ENCODE measurements at places on chromosomes 1 and 21.

DNA sequence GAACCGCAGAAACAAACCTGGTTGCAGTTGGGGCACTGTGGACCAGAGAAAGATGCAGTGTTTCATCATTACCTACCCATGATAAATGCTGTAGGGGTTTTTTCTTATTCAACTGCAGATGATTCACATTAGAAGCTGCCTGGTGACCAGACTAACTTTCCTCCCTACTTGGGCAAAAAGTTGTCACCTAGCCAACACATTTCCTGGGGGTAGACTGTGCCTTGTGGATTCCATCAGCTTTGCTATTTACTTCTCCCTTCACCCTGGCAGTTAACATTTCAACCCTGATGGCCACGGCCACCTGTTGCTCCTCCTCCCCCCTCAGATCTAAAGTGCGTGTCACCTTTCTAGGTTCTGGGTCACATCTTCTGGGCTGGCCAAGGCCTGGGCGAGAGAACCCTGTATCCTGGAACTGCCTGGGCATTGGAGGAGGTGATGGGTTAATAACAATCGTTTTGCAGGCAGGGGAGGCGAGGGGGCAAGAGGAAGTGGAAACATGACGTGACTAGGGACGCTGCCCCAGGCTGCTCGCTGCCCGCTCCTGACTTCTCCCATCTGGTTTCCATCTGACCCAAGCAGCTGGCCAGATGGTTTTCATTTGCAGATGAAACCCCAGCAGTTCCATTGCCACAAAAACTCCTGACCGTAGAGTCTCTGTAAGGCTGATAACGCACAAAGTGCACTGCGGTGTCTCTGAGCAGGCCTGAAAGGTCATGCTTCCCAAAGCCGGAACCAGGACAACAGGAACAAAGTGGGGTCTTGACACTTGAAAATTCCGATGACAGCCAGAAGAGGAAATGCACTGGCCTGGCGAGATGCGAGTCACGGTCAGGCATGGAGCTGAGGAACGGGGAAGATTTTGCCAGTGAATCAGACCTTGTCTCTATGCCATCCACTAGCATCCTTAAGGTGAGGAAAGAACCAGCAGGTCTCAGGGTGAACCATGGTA lies 36.6 kb downstream of the CAPZB start:
- no peak for DNase-seq

DNA sequence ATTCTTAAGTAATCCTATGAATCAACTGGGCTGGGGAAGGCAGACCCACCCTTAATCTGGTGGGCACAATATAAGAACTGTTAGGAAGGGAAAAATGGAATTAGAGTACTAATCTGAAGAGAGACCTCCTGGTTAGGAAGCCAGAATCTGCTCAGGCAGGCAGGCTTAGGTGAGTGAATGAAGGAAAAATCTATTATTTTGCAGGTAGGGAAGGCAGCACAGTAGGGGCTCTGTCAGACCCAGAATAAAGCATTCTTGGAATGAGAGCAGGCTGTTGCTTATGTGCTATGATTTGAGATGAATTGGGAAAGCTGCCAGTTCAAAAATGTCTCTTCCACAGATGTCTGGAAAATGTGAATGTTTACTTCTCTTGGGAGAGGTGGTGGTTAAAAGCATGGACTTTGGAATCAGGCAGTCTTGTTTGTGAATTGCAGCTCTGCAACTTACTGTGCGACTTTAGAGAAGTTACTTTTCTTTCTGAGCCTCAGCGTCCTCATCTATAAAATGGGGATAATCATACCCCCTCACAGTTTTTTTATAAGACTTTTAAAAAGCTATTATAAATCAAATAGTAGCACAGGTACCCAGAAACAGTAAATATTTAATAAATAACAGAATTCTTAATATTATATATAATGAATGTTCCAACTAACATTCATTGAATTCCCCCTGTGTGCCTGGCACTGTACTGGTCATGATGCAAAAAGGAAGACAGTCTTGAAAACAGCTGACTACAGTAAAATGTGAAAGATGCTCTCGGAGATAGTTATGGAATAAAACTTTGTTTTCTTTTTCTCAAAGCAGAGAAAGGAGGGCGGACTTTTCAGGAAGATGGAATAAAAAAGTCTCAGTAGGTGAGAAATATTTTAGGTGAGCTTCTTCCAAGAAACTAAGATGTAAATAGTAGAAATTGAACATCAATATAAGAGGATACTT lies 15.3 kb upstream of the ZNF644 start:
- no peak for DNase-seq

- DNase-seq, result no peak
Observed at GRCh38 chr1:118988186-118989005, at the start of gene TBX15. Gene TBX15, minus strand, starts transcription at chr1:118988343. Its CDS starts 548 bp downstream, at chr1:118987795.

DNA sequence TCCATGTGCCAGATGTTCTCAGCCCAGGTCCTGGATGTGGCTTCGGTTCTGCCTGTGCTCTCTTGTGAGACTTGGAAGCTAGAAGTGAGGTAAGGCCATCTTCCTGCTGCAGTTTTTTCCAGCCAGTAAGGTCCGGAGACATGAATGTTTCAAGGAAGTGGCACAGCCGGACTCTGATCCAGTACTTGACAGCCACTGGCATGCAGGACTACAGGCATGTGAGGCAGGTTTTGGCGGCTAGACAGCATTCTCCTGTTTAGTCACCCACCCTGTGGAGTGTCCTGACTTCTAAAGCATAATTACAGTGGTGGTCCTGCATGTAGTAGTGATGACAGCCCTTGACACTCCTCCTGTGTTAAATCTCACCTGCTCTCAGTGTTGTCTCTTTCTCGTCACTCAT lies 72.3 kb downstream of the TNFSF4 start:
- DNase-seq, result no peak

DNA sequence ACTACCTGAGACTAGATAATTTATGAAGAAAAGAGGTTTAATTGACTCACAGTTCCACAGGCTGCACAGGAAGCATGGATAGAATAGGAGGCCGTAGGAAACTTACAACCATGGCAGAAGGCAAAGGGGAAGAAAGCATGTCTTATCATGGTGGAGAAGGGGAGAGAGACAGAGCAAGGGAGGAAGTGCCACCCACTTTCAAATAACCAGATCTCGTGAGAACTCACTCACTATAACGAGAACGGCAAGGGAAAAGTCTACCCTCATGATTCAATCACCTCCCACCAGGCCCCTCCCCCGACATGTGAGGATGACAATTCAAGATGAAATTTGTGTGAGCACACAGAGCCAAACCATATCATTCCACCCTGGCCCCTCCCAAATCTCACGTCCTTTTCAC lies 4.7 kb upstream of the C21orf91 start:
- no peak for DNase-seq

GRCh38 chr1:109483672-109484518 lies at the start of gene ATXN7L2:
Gene ATXN7L2, plus strand, starts transcription at chr1:109483905. Its CDS starts 49 bp downstream, at chr1:109483954.
- peak; percentile 86 for DNase-seq

- no peak for DNase-seq
Observed at GRCh38 chr1:32666901-32667566, 16.0 kb downstream of the RBBP4 start.

GRCh38 chr21:33901412-33902288 lies 14.0 kb downstream of the ATP5PO start:
- peak; percentile 46 for DNase-seq

DNA sequence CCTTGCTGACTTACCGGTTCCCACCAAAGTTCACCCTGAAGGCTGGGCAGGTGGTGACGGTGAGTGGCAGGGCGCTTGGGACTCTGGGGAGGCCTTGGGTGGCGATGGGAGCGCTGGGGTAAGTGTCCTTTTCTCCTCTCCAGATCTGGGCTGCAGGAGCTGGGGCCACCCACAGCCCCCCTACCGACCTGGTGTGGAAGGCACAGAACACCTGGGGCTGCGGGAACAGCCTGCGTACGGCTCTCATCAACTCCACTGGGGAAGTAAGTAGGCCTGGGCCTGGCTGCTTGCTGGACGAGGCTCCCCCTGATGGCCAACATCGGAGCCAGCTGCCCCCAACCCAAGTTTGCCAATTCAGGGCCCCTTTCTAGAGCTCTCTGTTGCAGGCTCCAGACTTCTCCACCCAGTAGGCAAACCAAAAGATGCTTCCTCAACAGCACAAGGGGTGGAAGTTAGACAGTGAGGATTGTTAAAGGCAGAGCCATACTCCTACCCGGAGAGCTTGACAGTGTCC lies 16.4 kb upstream of the SEMA4A start:
- no peak for DNase-seq

DNA sequence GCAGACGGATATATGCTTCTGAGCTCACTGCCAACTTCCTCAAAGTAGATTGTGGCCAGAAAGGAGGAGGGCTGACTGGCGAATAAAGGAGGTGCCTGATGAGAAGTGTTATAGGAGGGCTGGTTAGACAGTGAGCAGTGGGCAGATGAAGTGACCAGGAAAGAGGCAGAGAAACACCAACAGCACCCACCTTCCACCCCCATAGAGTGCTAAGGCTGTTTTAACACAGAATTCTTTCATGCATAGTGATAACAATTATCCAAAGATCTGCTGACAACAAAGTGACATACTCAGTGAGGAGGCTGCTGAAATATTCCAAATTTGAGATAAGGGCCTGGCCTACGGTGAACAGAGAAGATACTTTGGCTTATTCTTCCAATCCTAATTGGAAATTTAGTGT lies 21.2 kb upstream of the MTR start:
- no peak for DNase-seq

GRCh38 chr21:34042735-34043134 lies 30.6 kb upstream of the MRPS6 start:
- no peak for DNase-seq

DNA sequence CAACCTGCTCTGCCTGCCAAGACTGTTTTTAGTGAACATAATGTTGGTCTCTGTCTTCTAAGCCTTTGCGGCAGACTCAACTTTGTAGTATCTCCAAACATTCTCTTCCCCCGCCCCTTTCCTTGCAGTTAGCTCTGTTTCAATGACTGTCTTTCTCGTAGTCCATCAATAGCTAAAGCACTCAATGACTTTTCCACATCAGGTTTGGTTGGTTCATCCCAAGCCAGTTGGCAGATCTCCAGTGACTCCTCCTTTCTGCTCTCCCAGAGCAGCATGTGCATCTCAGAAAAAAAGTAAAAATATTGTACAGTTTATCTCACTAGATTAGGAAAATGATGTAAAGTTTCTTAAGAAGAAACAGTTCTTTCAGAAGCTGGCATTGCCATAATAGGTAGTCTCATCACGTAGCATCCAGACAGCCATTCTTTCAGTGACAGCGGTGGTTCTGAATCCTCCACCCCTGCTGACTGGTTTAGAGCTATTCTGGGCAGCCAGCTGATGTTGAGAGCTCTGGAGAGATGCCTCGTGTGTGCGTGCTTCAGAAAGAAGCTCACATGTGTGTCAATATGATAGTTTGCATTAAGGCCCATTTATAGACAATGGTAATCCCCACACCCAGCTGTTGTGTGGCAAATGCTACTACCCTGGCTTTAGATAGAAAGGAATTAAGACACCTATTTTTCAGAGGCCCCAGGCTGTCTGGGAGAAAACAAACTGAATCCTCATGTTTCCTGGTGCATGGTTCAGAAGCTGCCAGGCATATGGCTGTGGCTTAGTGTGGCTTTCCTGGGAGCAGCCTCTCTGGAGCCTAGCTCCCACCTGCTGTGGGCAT lies 53.2 kb downstream of the CNN3 start:
- peak; percentile 69 for DNase-seq

GRCh38 chr1:231078250-231078649 lies 38.2 kb upstream of the FAM89A start:
- DNase-seq, result no peak

- DNase-seq, result peak; percentile 33
Observed at GRCh38 chr1:64745181-64745985, 508 bp downstream of the RAVER2 start.

DNA sequence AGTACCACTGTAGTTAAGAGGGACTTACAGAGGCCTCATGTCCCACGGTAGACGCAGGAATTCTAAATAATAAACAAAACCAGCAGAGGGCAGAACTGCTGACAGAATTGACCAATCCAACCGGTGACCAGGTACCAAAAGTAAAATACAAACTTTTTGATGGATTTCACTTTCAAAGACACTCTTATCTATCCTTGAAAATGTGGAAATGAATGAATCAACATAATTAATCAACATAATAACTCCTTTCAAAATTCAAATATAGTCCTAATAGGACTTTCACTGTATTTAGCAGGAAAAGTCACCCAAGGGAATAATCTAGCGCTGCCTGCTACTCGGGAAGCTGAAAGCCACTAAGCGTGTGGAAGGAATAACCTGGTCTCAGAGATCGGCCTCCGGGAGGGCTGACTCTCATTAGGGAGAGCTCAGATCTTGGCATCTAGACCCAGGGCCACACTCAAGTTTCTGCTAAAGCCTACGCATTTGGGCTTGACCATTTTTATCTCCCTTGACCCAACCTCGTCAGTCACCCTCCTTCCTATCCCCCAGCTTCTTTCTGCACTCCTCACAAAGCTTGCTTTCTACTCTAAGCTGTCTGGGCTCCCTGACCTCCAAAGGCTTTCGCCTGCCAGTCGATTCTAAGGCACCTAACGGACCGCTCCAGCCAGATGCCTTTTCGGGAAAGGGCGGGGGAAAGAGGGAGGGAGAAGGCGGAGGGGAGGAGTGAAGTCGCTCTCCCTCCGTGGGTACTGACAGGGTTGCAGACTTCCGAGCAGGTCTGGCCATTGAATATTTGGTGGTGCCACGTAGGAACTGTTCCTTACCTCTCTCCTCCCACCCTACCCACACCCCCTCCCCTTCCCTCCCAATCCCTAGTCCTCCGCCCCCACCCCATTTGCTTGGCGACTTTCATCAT lies 1.6 kb downstream of the COL11A1 start:
- DNase-seq, result peak; percentile 40

DNA sequence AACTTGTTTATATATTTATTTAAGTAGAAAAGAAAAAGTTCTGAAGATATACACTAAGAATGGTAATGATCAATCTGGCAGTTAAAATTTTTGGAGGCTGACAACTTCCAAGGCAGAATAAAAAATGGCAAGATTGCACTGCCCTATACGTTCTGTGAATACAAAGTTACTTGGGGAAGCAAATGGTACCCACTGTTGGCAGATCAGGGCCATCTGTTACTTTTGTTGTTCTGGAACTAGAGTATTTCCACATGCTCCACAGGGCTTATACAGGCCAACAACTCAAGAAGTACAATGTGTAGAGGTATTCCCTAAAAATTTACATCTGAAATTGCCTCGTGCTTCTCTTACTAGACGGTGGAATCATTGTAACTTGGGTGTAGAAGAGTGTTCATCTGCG lies 53.2 kb downstream of the AHCTF1 start:
- DNase-seq, result no peak

DNA sequence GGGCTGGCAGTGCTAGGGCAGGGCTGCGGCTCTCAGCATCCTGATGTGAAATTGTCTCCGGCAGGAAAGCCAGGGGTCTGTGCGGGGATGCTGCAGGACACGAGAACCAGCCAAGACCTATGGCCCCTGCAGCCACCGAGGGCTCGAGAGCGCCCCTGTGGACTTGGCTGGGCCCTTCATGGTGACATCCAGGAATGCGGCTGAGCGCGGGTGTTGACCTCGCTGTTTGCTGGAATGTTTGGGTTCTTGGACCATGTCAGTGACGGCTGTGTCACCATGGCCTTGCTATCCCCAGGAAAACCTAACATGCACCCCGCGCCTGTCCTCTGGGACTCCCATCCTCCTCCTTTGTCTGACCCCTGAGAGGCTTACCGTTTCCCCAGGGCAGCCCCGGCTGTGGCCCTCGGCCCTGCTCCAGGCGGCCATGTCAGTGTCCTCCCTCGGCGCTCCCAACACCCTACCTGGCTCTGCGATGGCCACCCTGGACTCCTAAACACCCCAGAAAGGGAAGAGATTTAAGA lies 14.3 kb upstream of the C1orf174 start:
- no peak for DNase-seq

- no peak for DNase-seq
Observed at GRCh38 chr1:81804312-81804711, 3.6 kb downstream of the ADGRL2 start.
